Non-pigmented ciliary epithelial cell (primary cell): ENCODE measurements at places on chromosomes 4 and X.

- DNase-seq: no peak
Measured at GRCh38 chr4:102723511-102723910, 37.3 kb downstream of the MANBA start.

DNA sequence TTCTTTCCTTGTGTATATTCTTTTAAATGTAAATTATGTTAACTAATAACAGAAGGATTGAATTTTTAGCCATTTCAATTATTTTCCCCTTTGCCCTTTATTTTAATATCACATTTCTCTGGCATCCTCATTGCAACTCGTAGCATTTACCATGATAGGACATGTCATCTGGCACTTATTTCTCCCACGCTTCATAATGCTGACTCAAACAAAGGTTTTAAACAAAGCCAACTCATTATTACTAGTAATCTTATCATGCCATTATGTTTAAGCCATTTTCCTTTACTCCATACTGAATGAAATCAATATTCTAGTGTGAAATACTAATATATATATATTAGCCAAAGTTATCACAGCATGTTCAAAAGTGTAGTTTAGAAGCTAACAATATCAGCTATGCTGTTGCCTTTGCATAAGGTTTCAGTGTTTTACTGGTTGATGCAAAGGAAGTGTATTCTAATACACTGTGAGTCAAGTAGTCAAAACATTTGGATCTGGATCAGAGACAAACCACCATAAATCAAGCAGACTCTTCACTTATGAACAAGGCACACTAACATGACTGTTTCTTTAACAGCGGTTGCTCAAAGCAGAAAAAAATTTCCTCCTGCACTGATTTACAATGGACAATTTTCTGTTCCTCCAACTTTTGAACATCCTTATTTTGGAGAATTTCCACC is 281.6 kb downstream of the SLC7A11 start:
- DNase-seq: peak; percentile 45

- no peak for DNase-seq
Measured at GRCh38 chr4:8917321-8917811, 45.7 kb upstream of the HMX1 start.

DNA sequence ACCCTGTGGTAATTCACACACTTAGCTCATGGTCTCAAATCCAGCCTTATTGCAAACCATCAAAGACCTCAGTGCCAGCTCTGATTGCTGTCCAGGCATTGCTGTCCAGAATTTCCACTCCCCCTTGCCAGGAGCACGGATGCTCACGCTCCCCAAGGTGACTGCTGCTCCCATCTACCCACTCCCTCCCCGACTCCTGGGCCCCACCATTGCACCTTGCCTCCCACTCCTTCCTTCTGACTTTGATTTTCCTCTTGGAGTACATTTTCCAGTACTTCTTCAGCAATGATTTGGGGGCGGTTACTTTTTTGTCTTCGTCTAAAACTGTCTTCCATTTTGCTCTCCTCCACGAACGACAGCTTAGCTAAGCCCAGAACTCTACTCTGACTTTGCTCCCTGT is 11.5 kb downstream of the ZFYVE28 start:
- no peak for DNase-seq

GRCh38 chr4:137655302-137655701 is 123.0 kb upstream of the PCDH18 start:
- no peak for DNase-seq

GRCh38 chr4:128603081-128603480 is 206.4 kb upstream of the JADE1 start:
- DNase-seq: no peak

DNA sequence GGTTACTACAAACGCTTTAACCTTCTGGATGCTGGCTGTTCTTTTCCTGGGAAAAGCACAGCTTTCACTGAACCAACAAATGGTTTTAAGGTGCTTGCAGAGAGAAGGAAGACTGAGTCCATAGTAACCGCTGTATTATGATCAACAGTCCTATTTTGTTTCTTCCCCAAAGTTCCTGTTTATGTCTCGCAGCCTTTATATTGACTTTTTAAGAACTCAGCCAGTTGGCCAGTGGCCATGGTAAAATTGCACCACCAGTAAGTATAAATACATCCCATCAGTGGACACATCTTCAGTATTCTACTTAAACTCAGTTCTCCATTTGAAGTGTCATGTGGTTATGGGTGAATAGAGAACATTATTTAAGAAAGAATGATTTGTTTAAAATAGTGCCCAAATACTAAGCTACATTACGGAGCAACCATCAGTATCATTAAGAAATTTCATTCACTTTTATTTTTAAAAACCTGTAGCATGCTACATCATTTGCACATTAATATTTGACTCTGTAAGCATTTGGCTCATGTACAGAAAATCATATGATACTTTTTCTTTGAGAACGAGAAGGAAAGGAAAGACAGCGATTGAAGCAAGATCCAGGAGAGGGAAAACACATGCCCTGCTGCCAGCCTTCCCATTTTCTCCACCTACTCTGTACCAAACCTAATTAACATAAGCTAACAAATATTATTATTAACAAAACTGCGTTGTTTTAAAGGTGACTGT is 287.0 kb downstream of the ARHGAP24 start:
- no peak for DNase-seq

DNA sequence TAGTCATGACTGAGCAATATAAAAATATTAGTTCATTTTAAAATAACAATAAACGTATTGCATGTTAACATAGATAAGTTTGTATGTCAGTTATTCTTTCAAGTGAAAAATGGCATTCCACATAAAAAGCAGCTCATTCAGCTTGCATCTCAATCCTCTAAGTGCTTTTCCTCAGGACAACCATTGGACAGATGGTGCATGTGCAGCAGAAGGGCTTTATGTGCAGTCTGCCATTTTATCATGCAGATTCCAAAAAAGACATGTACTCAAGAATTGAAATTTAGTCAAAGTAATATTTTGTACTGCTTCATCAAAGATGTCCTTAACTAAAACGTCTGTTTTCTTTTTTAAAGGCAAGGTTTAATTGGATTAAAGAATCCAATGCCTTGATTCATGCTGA is 93.4 kb downstream of the RS1 start:
- DNase-seq: no peak

- DNase-seq: no peak
Measured at GRCh38 chr4:141891260-141892120, 255.1 kb downstream of the IL15 start.

DNA sequence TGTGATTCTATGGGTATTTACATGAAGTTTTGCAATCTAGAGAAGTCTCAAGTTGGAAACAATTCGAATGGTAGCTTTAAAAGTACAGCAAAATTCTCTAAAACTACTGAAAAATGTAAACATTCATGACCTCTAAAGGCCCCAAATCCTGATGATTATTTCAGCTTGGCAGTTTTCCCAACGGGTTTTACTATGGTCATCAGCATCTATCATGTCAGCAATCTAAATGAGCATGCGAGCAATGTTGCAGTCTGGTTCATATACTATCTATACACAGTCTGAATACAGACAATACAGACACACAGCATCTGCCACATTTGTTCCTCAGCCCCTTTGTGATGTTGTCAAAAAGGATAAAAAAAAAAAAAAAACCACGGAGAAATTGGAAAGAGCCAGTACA is 790.3 kb upstream of the HTR2C start:
- DNase-seq: no peak

DNA sequence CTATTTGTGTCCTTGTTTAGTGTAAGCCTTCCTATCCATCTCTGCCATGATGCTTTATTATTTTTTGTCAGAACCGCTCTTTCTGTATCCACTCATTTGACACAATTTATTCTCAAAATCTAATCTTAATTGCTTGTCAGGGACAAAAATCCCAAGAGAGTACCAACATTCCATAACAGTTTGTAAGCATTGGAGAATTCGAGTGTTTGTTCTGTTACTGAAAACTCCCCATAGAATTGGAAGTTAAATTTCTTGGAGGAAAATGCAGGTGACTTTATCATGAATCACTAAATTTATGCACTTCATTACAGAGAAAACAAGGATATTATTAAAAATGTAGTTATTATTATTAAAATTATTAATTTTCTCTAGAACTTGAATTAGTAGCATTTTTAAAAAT is 1986.1 kb downstream of the ARAP2 start:
- no peak for DNase-seq

DNA sequence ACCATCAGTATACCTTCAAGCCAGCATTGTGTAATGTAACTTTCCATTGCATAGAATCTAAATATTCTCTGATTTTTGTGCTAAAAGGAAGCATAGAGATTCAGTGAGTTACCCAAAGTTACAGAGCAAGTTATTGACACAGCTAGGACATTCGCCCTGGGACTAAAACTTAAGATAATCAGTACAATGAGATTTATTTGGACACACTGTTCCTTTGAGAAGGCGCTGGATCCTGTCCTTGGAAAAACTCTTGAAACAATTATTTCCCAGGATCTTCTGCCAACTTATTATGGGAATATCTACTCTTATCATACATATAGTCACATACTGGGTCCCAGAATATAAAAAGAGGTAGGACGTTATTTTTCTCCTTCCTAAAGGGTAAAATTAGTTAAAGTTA is 392.0 kb downstream of the UBE2NL start:
- DNase-seq: no peak

DNA sequence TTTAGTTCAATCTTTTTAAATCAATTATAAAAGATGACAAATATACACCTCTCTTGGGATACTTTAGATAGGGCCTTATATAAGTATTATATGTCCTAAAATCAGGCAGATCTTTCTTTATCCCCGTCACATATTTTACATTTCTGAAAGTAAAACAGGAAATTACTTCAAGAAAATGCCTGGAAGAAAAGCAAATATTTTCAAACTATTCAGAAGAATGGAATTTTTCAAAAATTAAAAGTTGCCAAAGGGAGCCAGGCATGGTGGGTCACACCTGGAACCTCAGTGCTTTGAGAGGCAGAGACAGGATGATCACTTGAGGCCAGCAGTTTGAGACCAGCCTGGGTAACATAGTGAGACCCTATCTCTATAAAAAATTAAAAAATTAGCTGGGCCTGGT is 34.4 kb downstream of the MGARP start:
- no peak for DNase-seq

GRCh38 chr4:124085561-124086180 is 626.9 kb downstream of the ANKRD50 start:
- no peak for DNase-seq

DNA sequence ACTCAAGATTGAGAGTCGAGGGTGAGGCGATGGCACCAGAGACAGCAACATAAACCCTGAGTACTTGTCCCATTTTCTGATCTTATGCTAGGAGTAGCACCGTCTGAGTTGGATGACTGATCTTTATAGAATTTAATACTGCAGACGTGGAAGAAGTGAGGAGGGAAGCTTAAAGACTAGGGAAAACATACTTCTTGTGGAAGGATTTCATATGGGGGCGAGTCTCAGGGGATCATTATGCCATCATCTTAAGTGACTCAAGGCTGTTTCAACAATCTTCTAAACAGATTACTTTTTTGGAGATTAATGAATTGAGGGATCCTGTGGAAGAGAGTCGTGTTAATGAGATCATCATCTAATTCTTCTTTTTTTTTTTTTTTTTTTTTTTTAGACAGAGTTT is 17.2 kb upstream of the FAT1 start:
- no peak for DNase-seq

- no peak for DNase-seq
Measured at GRCh38 chrX:73965833-73966232, 338.1 kb upstream of the ZCCHC13 start.

DNA sequence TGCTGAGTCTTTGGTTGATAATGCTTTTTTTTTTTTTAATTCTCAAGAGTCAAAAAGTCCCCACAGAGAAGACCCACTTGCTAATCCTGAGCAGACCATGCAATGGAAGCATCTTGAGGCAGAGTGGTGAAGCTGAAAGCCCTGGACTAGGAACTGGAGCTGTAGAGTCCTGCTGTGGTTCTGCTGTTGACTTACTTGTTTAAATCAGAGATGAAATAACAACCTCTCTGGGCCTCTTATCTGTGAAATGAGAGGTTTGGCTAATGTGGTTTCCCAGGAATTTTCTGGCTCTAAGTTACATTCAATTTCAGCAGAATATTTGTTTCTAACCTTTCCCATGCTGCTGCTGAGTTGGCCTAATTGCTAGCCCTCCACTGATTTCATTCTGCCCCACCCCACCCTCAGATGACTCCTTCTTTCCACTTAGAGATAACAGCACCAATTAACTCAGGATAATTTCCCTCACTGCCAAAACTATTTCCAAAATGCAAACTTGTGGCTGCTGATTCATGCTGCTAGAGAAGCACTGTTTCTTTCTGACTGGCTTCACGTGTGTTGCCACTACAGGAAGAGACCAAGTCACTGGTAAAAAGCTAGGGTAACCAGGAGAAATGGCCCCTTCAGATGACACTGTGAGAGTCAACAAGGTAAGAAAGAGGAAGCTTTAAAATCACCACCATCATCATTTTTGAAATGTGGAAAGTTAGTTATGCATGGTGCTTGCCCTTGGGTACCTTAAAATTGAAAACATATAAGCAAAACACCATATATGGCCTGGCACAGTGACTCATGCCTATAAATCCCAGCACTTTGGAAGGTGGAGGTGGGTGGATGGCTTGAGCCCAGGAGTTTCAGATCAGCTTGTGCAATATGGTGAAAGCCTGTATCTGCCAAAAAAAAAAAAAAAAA is 326.4 kb downstream of the DCHS2 start:
- peak; percentile 90 for DNase-seq

GRCh38 chr4:7186516-7187167 is 5.7 kb upstream of the SORCS2 start:
- no peak for DNase-seq

DNA sequence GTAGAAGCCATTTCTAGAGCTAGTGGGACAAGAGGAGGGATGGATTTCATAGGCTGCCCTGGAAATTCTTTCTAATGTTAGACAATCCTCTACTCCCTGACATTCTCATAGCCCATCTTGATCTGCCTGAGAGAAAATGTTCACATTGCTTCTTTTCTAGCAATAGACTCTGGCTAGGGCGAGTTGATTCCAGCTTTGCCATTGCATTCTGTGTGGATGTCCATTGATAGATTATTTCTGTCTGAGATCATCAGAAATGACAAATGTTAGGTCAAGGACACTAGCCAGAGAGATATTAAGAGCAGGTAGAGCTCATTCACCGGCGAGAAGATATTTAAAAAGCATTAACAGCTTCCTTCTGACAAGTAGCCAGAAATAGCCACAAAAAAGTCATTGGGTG is 184.7 kb downstream of the LDB2 start:
- no peak for DNase-seq

DNA sequence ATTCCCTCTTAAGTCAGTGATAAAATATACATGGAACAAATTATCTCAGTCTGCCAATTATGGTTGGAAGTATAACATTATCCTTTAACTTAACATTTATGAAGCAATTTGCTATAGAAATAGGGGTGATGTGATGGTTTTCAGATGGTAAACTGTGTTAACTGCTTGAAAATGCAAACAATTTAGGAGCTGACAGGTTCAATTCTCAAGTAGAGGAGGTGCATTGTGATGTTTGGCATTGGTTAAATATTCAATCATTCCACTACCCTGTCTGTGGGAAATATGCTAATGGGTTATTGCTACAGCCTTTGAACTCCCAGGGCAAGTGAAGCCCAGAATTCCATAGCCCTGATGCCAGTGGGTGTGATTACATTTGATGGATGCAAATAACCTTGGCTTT is 243.4 kb upstream of the GK2 start:
- DNase-seq: no peak

DNA sequence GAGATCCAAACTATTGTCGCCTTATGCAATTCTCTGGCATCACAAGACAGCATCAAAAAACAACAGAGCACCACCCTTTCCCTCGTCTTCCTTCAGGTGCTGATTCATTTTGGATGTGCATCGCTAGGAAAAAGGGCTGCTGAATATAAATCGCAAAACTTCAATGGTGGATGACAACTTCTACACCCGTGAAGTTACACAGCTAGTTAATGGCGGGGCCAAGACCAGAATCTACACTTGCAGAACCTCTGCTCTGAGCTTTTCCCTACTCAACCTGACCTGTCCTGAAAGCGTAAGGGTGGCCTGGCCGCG is 674 bp downstream of the GNPDA2 start:
- no peak for DNase-seq
